ENCODE measurements at places on chromosomes 12 and 14.

GRCh38 chr14:104600805-104601204 lies 3.8 kb downstream of the TMEM179 start:
- DNase-seq, result no peak

- no peak for DNase-seq
These were observed 45.5 kb downstream of the MGST1 start for GRCh38 chr12:16392846-16393535.

DNA sequence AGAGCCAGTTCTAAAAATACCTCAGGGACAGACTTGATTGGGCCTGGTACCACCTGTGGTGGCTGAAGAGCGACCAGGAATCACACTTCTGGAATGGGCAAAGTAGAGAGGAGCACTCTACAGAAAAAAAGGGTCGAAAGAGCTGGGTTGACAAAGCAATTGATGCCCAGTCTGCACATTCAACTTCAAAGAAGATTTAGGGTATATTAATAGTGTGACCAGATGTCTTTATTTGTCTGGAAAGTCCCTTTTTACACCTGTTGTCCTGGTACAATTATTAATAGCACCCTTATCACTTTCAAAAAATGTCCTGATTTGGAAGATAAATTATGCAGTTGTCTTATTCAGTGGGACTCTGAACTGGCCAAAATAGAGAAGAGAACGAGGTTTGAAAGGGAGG lies 137.5 kb downstream of the DYRK2 start:
- DNase-seq, result no peak

DNA sequence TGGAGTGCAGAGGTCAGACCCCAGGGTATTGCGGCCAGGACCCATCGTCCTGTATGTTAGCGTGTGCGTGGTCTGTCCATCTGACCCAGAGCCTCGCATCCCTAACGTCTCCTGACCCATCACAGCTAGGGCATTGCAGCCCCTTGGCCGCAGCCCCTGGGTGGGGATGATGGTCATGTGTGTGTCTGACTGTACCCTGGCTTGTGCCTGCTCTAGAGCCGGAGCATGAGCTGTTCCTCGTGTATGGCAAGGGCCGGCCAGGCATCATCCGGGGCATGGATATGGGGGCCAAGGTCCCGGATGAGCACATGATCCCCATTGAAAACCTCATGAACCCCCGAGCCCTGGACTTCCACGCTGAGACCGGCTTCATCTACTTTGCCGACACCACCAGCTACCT lies 10.8 kb upstream of the LRP1-AS start:
- no peak for DNase-seq

All from midbrain (tissue), 1 donor.